ENCODE measurements at places on chromosomes 13 and 19. TPM values are rescaled to one million over a fixed set of nuclear protein-coding genes. Genes with fewer than 3 reads are reported as not detected.

The NPAS1 gene
- 0.49 TPM for polyA plus RNA-seq

The COL4A2 gene
- 46.6 TPM for polyA plus RNA-seq

The KLK12 gene
- polyA plus RNA-seq, result not detected

The NAPSA gene
- polyA plus RNA-seq, result 4.6 TPM

The CYP4F2 gene
- polyA plus RNA-seq, result not detected

The SULT2B1 gene
- 1.7 TPM for polyA plus RNA-seq

The MATK gene
- polyA plus RNA-seq, result 1.8 TPM

The DENND1C gene
- 2.1 TPM for polyA plus RNA-seq

The GADD45GIP1 gene
- 37.4 TPM for polyA plus RNA-seq

The HDGFL2 gene
- 32.9 TPM for polyA plus RNA-seq

The KLK3 gene
- polyA plus RNA-seq, result 0.05 TPM

The SBK3 gene
- 0.16 TPM for polyA plus RNA-seq

The SPC24 gene
- polyA plus RNA-seq, result 0.47 TPM

The SLC25A41 gene
- polyA plus RNA-seq, result 0.91 TPM

The FBN3 gene
- 0.04 TPM for polyA plus RNA-seq

The ERCC5 gene
- polyA plus RNA-seq, result 64.1 TPM

The KIR2DL1 gene
- polyA plus RNA-seq, result not detected

The NTF4 gene
- 0.09 TPM for polyA plus RNA-seq

The SNAPC2 gene
- polyA plus RNA-seq, result 10.6 TPM

The ZNF91 gene
- 8.5 TPM for polyA plus RNA-seq

The ZIM2 gene
- 0.09 TPM for polyA plus RNA-seq

The ZNF418 gene
- polyA plus RNA-seq, result 8.4 TPM

The RASAL3 gene
- 7.5 TPM for polyA plus RNA-seq

The FFAR3 gene
- 2.7 TPM for polyA plus RNA-seq

The ZIC5 gene
- polyA plus RNA-seq, result not detected

The ZNF8 gene
- polyA plus RNA-seq, result 1.4 TPM

The CEACAM18 gene
- polyA plus RNA-seq, result not detected
